COR-L47 (cell line): ENCODE measurements at places on chromosomes 2 and 18.

- DNase-seq: no peak
Observed at GRCh38 chr2:237217995-237218616, 132.4 kb downstream of the COPS8 start.

DNA sequence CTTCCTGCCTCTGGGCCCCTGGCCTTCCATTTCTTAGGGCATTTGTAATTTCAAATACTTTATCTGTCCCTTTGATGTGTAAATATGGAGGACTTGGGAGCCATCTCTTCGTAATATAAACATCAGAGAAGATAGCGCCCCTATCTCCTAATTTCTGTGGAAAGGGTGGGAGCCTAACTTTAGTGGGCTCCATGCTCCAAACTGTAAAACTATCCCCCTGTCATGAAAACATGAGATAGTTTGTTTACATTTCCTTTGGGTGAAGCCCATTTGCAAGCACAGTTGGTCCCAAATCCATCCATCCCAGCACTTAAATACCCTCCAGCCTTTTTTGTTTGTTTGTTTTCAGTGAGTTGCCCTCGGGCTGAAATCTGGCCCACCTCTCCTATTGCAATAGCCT lies 782.6 kb upstream of the FSHR start:
- DNase-seq: no peak

DNA sequence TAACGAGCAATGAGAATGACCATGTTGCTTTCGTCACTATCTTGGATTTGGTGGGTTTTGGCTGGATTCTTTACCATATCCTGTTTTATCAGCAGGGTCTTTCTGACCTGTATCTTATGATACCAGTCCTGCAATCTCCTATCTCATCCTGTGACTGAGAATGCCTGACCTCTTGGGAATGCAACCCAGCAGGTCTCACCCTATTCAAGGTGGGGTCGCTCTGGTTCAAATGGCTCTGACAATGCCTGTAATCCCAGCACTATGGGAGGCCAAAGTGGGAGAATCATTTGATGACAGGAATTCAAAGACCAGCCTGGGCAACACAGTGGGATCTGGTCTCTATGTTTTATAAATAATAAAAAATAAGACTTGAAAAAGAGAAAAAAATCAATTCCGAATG lies 173.5 kb downstream of the ACTR3 start:
- DNase-seq: no peak

DNA sequence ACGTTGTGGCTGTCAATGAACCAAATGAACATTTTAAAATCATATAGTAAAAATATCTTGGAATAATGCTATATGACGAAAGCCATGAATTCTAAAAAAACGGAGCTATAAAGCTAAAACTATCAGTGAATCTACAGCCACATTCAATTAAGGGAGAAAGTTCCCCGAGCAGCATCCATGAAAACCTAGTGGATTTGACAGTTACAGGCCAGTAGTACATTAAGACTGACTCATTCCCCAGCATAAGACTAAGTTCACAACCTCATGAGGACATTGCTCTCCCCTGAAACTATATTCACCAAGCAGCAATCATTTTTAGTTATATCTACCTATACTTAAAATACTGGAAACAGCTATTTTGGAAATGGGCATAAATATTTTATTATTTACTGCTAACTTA lies 36.6 kb downstream of the KIDINS220 start:
- DNase-seq: no peak

DNA sequence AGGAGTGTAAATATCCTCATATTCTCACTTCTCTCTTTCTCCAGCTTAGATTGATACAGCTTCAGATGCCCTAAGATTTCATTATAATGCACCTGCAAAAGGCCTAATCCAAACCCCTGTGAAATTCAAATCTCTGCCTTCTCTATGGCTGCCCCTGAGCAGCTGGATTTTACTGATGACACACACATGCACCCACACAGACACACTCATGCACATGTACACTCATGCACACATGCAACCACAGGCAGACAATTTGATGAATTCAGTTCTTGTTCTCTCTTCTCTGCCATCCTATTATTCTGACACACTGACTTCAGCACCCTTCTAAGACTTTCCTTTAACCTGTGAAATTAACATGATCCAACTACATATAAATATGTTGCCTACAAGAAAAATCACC lies 563.2 kb downstream of the RNF144A start:
- DNase-seq: no peak

DNA sequence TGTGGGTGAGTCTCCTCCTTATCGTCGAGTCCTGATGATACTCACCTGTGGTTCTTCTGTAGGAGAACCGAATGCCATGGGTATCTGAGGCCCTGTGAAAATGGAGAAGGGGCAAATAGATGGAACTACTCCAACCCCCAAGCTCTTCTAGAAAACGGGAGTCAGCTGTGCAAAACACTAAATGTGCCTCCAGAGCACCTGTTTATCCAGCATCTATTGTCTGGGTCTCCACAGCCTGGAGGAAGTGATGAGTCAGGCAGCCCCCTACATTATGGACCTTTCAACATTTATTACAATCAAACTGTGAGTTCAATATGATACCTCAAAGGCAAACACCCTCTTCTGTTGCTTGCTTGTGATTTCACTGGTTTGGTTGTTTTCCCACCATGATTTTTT lies 9.8 kb upstream of the LRRFIP1 start:
- DNase-seq: no peak

- peak; percentile 18 for DNase-seq
Observed at GRCh38 chr18:70627182-70627802, 338.4 kb downstream of the SOCS6 start.

DNA sequence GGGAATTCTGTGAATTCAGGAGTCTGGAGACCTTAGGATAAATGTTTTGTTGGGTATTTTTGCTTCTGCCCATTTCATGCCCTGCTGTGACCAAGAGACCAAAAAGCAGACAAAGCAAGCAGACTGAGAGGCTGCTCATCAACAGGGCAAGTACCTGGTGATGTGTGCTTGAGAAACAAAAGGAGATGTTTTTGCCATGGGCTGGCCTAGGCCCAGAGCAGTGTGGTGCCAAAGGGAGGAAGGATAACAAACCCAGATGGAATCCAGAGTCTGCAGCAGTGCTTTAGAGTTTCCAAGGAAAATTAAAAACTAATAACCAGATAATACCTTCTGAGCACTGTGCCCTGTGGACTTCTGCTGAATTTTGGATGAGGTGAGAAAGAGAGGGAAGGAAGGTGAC lies 538.4 kb downstream of the STK39 start:
- no peak for DNase-seq

- no peak for DNase-seq
Observed at GRCh38 chr2:15976354-15976753, 36.0 kb downstream of the MYCN start.

DNA sequence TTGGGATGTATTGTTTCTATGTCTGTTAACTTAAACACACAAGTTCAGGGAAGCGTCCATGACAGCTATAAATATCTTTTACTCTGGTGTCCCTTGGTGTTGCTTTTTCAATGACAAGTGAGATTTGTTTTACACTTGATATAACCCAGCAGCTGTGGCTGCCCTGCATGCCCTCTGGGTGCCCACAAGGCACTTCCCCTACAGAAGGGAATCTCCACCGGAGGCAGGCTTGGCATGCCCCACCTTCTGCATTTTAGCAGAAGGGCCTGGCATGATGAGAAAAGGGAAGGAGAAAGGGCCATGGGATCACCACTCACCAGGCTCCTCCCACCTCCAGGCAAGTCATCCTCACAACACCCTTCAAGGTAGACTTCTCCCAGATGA lies 68.7 kb downstream of the TMEM247 start:
- no peak for DNase-seq

GRCh38 chr2:10909050-10909995 lies 2.4 kb upstream of the KCNF1 start:
- DNase-seq: peak; percentile 42
